DMS 273 treated with DMSO at 0.1 percent for 48 hours (cell line): ENCODE measurements at places on chromosomes 6 and 20.
A peak's percentile ranks its signal among the peaks of the same experiment; 100 is the strongest.

DNA sequence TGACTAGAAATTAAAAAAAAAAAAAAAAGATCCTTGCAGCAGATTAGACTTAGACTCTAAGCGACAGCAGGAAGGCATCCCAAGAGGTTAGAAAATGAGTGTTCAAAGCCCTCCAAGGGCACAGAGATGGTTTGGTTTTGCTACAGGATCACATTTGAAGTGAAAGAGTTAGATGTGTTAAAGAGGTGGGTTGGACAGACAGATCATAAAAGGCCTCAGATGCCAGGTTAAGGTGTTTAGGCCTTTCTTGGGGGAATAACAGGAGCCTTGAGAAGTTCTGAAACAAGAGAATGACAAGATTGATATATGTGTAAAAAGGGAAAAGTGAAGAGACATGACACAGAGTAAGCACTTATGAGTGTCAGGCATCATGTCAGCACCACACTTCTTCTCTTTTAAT is 107.5 kb downstream of the FYN start:
- DNase-seq: no peak

- DNase-seq: no peak
Observed at GRCh38 chr6:14467591-14467990, 350.0 kb downstream of the CD83 start.

GRCh38 chr6:132748446-132748845 is 9.3 kb downstream of the VNN2 start:
- DNase-seq: no peak

DNA sequence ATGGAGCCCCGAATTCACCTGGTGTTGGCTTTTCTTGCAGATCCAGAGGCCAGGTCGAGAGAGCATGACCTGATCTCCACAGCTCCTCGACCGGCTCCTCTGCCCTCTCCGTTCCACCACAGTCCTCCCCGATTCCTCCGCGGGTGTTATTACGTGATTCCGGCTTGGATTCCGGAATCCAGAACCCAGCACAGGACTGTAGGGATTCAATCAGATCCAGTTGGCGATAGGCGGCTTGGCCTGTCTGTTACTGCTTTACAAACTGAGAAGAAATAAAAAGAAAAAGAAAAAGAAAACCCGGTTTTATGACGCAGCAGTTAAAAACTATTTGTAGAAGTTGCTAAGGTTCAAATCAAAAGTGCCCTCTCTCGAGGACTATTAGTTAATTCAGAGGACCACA is 222.7 kb downstream of the EYA2 start:
- no peak for DNase-seq

GRCh38 chr6:43982084-43982625 is 145.1 kb downstream of the MRPL14 start:
- DNase-seq: no peak

- no peak for DNase-seq
Observed at GRCh38 chr20:5000263-5001173, 792 bp downstream of the SLC23A2 start.

GRCh38 chr6:63368347-63368746 is 48.6 kb upstream of the LGSN start:
- DNase-seq: no peak

GRCh38 chr6:160955508-160956295 is 35.9 kb upstream of the MAP3K4 start:
- DNase-seq: no peak

GRCh38 chr6:111267764-111268333 is 180.5 kb downstream of the SLC16A10 start:
- no peak for DNase-seq

DNA sequence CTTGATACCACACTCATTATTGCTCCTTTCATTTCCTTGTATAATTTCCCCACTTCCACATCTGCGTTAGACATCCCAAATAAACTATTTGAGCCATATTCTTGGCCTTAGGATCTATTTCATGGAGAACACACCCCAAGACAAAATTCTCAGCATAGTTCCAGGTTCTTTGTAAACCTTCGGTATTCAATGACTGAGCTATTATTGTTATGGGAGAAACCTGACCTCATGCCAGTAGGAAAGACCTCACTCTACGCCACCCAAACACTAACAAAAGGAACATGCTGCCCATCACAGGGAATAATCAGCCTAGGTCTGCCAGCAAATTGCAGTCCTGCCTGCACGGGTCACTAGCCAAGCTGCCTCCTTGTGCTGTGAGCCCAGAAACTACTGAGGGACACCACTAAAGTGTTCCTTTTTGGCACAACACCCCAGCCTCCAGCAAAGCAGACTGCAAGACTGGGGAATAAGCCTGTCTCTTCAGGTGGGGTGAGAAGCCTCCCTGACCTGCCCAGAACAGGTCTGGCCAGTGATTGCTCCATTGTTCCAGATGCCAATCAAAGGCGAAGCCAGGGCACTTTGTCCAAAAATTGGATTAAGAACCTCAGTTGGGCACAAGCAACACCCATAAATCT is 371.8 kb downstream of the MAFB start:
- no peak for DNase-seq

GRCh38 chr20:52830598-52830997 is 141.6 kb upstream of the TSHZ2 start:
- no peak for DNase-seq

DNA sequence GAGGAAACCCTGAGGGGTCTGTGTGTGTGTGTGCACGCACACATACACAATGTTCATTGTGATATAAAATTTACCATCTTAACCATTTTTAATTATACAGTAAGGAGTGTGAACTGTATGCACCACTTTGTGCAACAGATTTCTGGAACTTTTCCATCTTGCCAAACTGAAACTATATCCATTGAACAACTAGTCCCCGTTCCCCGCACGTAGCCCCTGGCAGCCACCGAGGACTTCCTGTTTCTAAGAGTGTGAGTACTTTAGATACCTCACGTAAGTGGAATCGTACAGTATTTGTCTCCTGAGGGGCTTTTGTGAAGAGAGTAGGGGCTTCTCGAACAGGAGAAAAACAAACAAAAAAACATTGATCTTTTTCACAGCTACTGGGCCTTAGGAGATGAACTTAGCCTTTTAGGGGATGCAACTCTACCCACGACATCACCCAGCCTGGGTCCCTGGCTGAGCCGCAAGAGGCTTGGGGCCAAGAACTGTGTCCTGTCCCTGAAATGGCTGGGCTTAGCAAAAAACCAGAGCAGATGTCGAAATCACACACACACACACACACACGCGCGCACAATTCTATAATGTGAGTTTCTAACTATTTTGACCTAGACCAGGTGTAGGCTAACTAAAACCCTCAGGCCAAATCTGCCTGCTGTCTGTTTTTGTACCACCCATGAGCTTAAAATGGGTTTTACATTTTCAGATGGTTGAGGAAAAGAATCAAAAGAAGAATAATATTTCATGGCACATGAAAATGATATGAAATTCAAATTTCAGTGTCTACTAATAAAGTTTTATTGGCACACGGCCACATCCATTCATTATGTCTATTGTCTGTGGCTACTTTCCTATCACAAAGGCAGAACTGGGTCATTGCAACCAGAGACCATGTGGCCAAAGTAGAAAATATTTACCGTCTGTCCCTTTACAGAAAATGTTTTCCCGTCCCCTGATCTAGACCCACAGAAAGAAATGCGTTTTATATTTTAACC is 144.2 kb downstream of the EYA2 start:
- DNase-seq: no peak

GRCh38 chr6:136335736-136336363 is 46.2 kb upstream of the BCLAF1 start:
- DNase-seq: no peak

DNA sequence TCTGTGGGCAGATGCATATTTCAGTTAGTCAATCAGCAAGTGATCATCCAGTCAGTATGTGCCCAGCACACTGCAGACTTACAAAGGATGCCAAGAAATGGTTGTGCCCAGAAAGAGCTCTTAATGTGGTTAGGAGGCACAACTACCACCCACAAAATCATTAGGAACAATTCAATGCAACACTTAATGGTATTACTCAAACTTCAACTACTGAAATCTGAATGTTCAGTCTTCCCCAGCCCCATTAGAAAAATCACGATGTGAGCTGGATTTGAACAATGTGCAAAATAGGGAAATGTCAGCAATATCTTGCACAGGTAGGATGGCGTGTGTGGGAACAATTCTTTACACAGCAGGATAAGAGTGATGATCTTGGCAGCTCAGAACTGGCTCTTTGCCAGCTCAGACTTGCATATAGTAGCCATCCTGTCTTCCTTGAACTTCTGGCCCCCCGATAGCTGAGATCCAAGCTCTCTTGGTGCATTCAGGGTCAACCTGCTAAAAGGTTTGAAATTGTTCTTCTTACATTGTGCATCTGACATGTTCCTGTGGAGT is 556.7 kb upstream of the HTR1E start:
- no peak for DNase-seq

- no peak for DNase-seq
Observed at GRCh38 chr6:104321301-104321700, 538.4 kb downstream of the HACE1 start.

GRCh38 chr20:25237610-25238318 is 10.1 kb upstream of the PYGB start:
- peak; percentile 19 for DNase-seq

DNA sequence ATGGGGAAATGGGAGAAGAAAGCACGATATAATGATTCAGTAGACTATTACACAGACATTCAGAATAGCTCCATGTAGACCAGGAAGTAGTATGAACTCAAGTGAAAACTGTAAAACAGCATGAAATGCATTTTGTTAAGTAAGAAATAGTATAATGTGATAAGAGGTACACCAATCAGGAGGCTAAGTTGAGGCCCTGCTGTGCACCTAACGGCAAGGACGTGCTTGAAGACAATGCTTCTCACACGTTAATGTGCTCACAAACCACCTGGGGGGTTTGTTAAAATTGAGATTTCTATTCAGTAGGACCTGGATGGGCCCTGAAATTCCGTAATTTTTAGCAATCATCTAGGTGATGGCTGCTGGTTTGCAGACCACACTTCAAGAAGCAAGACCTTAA is 178.9 kb upstream of the SULF2 start:
- DNase-seq: no peak

- DNase-seq: no peak
Observed at GRCh38 chr6:117771403-117771802, 96.1 kb downstream of the NUS1 start.

DNA sequence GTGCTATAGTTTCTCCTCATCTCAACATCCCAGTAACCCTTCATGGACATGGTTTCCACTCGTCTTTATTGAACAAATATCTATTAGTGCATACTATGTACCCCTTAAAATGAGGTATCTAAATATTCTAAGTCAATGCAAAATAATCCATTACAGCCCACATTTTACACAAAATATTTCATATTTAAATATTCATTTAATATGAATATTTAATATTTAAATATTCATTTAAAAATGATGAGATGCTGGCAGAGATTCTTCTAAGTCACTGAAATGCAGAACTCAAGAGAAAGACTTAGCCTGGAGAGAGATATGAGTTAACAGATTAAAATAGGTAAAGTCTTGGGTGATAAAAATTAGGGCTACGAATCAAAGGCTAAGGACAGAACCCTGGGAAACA is 17.9 kb downstream of the EPB41L2 start:
- no peak for DNase-seq

GRCh38 chr6:106511288-106512047 is 117.8 kb downstream of the RTN4IP1 start:
- DNase-seq: no peak

DNA sequence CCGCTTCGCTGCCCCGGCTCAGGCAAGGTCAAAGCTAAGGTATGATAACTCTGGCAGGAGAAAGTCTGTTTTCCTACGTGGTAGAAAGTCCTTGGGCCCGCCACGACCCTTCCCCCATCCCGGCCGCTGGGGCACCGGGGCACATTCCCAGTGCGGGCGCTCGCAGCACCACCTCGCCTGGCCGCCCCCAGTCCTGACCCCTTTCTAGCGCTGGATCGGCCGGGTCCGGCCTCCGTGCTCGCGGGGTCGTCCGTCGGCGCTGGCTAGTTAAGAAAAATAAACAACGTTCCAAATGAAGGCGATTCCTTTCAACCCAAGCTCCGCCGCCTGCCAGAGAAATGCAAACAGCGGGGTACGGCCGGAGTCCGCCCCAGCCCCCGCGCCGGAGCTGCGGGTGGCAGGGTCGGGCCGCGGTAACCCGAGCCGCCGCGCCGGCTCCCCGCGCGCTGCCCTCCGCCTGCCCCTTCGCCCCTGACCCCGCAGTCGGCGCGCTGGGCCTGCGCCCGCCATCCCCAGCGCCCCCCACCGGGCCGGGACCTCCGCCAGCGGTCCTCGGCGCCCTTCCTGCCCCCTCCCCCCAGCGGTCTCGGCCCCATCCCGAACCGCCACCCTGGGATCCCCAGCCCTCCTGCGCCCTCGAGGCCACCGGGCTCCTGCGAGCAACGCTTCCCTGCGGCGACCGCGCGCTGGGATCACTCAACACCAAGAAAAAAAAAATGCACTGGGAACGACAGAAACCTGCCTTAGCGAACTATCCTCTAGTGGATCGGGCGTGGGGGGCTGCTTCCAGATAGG is 37.6 kb downstream of the NCR2 start:
- no peak for DNase-seq
